ENCODE measurements at places on chromosomes 13 and 19.

- DNase-seq = no peak
Observed at GRCh38 chr13:83865161-83866137, 16.8 kb downstream of the SLITRK1 start.

- no peak for DNase-seq
Observed at GRCh38 chr13:30727491-30728355, 7.6 kb upstream of the ALOX5AP start.

DNA sequence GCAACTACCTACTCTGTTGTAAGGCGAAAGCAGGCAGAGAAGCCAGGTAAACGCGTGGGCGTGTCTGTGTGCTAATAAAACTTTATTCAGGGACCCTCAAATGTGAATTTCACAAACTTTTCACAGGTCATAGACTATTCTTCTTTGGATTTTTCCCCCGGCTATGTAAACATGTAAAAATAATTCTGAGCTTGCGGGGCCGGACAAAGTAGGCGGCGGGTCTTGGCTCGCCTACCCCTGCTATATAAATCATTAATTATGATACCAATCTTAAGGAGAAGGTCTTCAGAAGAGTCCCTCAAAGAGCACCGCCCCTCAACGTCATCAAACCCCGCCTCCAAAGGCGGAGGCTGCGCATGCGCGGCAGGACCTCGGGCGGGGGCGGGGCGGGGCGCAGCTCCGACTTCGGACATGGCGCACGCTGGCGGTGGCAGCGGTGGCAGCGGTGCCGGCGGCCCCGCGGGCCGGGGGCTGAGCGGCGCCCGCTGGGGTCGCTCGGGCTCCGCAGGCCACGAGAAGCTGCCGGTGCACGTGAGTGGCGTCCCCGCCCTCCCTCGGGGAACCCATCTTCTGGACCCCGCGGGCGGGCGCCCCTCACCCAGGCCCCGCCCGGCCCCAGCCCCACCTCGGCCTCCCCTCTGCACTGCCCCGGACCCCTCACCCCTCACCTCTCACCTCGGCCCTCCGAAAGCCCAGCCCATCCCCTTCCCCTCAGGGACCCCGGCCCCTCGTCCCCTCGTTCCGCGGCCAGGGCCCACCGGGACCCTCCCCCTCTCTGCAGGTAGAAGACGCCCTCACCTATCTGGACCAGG lies at the start of gene SIN3B:
TSS of gene SIN3B (plus strand) at position 389 of the 812 bp plus-strand sequence. CDS start at position 412, 23 bp downstream.
- peak; percentile 78 for DNase-seq

DNA sequence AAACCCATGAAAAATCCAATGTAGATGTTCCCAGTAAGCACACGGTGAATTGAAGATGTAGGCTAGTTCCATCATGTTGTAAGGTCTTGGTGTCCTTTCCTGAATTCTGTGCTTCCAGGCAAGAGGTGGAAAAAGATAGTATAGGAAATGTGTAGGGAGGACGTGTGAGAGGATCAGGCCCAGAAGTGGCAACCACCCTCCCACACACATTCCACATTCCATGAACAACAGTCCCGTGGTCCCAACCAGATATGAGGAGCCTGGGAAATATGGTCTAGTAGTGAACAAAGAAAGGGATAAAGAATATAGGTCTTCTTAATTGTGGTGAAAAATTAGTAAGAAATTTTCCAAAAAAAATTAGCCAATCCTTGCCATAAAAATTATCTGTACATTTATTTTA lies 1254.2 kb upstream of the SLC10A2 start:
- no peak for DNase-seq

- no peak for DNase-seq
Observed at GRCh38 chr19:7187605-7188339, 106.4 kb downstream of the INSR start.

DNA sequence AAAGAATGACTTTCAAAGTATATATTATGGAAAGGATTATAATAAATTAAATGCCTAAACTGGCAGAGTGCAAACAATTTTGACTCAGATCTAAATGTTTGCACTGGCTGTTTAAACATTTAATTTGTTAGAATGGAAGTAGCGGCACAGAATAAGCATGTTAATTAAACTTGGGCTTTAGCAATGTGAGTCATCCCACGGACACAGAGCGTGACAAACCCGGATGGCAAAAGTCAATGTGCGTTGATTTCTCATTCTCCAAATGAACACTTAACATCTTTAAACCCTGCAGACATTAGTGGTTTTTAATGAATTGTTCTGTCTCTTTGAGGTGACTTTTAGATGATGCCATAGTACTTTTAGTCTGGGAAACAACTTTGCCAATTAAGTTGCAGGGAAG lies 38.4 kb downstream of the PCDH8 start:
- no peak for DNase-seq

- no peak for DNase-seq
Observed at GRCh38 chr13:49183672-49184325, 36.3 kb upstream of the MLNR start.

DNA sequence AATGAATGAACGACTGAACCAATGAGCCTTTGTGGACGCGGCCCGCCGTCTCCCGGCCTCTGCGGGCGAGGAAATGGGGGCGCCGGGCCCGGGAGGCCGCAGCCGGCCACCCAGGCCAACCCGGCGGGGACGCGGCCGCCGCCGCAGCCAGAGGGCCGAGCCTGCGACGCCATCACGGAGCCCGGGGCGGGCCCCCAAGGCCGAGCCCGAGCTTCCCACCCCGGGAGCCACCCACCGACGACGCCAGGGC lies 216 bp downstream of the SUGP2 start:
- no peak for DNase-seq

DNA sequence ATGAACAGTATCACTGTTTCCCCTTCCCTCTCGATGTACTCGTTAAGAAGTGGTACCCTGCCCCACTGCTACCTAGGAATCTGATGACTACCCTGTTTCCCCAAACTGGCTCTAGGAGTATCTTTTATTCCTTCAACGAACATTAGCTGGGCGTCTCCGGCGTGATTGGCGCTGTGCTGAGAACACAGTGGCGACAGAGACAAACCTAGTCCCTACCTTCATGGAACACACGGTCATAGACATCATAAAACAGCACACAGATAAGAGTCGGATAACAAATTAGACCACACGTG lies 730 bp downstream of the SYMPK start:
- no peak for DNase-seq

GRCh38 chr13:40776681-40777165 lies 5.7 kb upstream of the MRPS31 start:
- peak; percentile 45 for DNase-seq

GRCh38 chr19:19151418-19151817 lies 13.1 kb upstream of the TMEM161A start:
- DNase-seq = no peak

- DNase-seq = no peak
Observed at GRCh38 chr13:76148926-76149325, 512.8 kb downstream of the LMO7 start.

DNA sequence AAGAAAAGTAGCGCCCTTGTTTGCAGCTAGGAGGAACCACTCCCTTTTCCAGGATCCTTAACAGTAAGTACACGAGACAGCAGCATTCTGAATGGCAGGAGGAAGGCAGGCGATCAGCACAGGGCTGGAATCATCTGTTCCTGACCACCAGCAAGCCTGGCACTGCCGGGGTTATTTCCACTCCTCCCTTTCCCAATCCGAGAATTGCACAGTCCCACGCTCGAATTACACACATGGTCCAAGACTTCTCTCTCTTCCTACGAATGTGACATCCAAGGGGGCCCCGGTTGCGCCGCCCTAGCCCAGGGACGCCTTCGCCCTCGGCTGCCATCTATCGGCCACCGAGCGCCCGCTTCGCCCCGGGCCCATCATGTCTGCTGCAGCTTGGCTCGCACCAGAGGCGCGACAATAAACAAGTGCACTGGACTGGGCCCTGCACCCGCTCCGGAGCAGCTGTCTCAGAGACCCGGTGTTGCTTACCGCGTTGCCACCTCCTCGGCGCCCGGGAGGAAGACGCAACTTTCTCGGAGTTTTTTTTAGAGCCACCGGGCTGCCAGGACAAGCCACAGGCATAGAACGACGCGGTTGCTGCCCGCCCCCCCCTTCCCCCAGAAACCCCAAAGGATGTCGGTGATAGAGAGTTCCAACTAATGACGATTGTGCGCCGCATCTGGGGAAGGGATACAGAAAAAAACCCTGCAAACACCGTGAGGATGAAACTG lies at the start of gene SLITRK5:
TSS of gene SLITRK5 (plus strand) at position 341 of the 722 bp plus-strand sequence. CDS start 4,018 bp downstream, outside the sequence.
- no peak for DNase-seq

GRCh38 chr19:51576850-51577249 lies 5.8 kb downstream of the ZNF175 start:
- DNase-seq = no peak

DNA sequence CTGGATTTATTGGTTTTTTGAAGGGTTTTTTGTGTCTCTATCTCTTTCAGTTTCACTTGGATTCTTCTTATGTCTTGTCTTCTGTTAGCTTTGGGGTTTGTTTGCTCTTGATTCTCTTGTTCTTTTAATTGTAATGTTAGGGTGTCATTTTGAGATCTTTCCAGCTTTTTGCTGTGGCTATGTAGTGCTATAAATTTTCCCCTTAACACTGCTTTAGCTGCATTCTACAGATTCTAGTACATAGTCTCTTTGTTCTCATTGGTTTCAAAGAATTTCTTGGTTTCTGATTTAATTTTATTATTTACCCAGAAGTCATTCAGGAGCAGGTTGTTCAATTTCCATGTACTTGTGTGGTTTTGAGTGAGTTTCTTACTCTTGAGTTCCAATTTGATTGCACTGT lies 24.6 kb downstream of the ZNF430 start:
- DNase-seq = no peak

DNA sequence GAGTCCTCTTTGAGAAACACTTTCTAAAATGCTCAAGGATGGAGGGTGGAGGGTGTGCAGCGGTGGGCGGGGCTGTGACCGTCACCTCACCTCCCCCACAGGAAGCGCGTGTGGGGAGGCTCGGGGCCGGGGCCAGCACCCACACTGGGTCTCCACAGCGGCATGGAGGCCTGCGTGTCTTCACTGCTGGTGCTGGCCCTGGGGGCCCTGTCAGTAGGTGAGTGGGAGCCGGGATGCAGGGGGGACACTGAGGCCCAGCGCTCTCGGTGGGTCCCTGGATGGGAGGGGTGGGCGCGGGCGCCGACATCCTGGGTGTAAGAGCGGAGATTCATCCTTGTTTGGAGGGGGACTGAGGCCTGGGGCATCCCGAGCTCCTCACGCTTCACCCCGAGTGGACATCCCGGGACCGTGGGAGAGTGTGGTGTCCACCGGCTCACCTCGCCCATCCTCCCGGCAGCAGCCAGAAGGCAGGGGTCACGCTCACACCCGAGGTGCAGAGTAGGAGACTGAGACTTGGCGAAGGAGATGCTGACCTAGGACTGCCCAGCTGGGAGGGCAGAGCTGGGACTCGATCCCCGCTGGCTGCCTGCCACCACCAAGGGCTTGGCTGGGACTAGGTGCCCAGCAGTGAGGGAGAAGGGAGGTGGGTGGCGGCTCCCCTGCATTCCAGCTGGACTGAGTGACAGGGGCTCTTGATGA lies at the start of gene GZMM:
TSS of gene GZMM (plus strand) at position 144 of the 699 bp plus-strand sequence. CDS start at position 163, 19 bp downstream.
- peak; percentile 66 for DNase-seq

GRCh38 chr13:76643596-76643995 lies 242.6 kb downstream of the KCTD12 start:
- no peak for DNase-seq

DNA sequence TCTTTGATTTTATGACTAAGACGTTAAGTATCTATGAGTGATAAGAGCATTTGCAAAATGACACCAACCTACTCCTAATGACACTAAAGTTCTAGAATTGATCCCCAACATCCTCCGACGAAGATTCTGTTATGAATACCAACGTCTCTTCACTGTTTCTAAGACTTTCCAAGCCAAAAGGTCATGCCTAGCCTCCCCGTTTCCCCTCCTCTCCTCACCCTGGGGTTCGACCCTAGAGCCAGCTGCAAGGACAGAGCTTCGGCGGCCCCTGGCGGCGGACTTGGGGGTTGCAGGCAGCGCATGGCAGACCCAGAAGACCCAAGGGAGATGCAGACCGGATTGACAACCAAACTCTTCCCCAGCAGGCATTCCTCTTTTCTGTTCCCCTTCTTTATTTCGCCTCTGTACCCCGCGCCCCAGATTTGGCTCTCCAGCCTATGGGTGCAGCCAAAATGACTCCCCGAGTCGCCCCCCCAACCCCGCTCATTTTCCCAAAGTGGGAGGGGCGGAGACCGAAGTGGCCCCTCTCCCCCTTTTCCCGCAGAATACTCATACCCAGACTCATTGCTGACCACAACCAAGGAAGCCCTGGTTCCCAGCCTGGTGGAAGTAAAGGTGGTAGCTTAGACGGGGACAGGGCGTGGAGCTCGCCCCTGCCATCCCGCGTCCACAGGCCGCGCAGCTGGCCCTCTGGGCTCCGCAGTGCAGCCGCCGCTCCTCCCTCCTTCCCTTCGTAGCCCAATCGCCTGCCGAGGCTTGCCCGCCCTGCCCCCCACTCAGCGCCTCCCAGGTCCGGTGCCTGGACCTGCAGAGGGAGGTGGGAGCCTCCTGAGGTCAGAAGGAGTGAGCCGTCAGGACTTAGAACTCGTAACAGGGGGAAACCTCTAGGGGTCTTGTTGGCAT lies 4.1 kb upstream of the EML2 start:
- peak; percentile 81 for DNase-seq

Data from stimulated activated CD8-positive, alpha-beta memory T cell treated with anti-CD3 and anti-CD28 coated beads, Interleukin-4, amount 100 ng/mL, for 4 hours (primary cell).